ENCODE measurements at places on chromosomes 3 and 15. TPM values are rescaled to one million over a fixed set of nuclear protein-coding genes. Genes with fewer than 3 reads are reported as not detected.

The ZNF662 gene
- 1.0 TPM for total RNA-seq

The TM6SF1 gene
- 0.55 TPM for total RNA-seq

The SERPINI2 gene
- total RNA-seq = not detected

The NR1D2 gene
- total RNA-seq = 27.4 TPM
